Naive thymus-derived CD8-positive, alpha-beta T cell (primary cell): ENCODE measurements at places on chromosomes 1 and 21.

GRCh38 chr21:35724156-35724555 is 336.2 kb downstream of the SETD4 start:
- DNase-seq = no peak

DNA sequence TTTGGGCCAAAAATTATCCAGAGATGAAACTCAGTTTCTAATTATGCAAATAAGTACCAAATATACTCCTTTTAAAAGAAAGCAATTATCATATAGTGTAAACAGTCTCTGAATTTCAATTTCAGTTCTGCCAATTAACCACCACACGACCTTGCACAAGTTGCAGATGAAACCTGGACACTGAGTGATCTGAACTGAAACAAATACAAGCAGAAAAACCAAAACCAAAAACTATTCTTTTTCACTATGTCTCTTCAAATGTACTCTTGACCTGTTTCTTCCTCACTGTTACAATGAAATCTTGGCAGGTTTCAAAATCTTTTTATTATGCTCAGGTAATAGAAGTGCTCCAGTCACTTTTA is 79.2 kb downstream of the TYW3 start:
- DNase-seq = no peak

DNA sequence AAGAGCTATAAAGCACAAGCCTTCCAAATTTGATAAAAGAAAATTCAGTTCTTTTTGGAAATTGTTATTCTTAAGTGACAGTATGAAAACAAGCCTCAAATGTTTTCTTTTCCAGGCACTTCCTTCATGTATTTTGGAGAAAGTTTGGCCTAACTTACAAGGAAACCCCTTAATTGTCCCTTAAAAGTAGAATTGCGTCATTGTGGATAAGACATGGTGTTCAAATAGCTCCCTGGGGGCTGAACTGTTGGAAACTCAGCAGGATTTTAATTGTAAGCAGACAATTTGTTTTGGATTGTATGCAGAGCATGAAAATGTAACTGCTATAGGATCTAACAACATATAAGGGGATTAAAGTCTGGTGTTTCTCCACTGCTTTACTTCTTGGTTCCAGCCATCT is 35.4 kb upstream of the FGGY start:
- no peak for DNase-seq

DNA sequence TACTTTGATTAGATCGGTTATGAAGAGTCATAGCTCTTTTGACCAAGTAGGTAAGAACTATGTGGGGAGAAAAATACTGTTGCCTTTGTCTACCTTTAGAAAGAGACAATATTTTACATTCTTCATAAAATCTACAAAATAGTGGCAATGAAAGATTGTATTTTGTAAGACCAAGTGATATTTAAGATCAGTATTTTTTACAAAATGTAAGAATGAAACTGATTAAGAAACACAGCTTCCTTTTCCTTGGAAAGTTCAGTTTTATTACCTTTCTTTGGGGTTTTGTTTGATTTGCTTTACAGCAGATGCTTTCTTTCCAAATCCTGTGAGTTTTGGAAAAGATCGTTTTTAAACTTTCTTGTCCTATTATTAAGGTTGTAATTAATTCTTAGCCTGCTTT is 69.8 kb downstream of the SLC35A3 start:
- no peak for DNase-seq

GRCh38 chr1:39370602-39371001 is 120.8 kb upstream of the BMP8A start:
- DNase-seq = no peak

- peak; percentile 41 for DNase-seq
Observed at GRCh38 chr1:155127105-155127966, at the start of gene EFNA1. TSS of gene EFNA1 (plus strand) at chr1:155127876. CDS start at chr1:155127978, 102 bp downstream.

GRCh38 chr1:115912116-115912515 is 64.2 kb upstream of the SLC22A15 start:
- no peak for DNase-seq

GRCh38 chr1:160414881-160415280 is 14.5 kb downstream of the VANGL2 start:
- DNase-seq = no peak

DNA sequence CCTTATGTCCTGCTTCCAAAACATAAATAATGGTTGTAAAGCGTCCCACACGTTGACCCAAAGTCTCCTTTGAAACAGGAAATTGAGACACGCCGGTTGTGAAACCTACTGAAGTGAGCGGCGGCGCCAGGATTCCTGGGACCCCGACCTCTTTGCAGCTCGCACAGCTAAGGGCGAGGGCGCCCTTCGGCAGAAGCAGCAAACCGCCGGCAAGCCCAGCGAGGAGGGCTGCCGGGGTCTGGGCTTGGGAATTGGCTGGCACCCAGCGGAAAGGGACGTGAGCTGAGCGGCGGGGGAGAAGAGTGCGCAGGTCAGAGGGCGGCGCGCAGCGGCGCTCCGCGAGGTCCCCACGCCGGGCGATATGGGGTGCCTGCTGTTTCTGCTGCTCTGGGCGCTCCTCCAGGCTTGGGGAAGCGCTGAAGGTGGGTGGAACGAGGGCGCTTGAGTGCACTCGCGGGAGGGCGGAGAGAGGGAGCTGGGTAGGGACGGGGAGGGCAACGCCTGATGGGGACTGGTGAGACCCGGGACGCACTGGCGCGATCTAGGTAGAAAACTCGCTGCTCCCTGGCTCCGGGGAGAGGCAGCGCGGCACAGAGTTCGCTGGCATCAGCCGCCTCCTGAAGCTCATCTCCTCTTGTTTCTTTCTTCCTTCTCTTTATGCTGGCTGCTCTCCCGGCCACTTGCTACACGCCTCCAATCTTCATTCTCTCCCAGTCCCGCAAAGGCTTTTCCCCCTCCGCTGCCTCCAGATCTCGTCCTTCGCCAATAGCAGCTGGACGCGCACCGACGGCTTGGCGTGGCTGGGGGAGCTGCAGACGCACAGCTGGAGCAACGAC is at the start of gene CD1D:
TSS of gene CD1D (plus strand) at position 155 of the 836 bp plus-strand sequence. CDS start at position 362, 207 bp downstream.
- DNase-seq = no peak

DNA sequence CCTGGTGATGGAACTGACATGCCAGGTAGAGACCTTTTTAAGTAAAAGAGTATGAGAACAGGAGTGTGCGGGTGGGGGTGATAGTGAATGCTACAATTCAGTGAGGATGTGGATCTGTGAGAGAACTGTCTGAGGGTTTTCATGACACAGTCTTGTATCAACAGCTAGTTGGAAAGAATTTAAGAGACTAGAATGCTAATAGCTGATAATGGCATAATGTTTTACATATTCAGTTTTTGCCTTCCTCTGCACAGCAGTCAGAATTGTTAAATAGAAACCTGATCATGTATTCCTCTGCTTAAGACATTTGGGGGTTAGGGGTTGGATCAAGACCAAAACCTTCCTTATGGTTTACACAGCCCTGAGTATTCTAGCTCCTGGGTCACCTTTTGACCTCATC is 152.8 kb upstream of the ZRANB2 start:
- DNase-seq = no peak

DNA sequence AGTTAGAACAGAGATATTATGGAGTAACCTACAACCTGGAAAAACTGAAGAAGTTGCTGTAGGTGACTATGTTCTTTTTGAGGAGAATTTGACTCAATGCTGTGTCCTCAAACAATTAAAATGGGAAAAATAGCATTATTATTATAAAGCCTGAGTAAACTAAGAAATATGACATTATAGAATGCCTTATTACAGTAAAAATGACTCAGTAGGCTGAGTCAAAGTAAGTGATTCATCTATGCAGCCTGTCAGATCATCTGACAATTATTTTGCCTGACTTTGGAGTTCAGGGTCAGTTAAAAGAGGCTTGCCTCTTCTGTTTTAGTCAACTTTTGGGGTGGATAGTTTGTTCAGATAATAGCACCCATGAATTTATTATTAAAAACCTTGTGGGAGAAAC is 150.8 kb upstream of the PTGFR start:
- no peak for DNase-seq

- DNase-seq = no peak
Observed at GRCh38 chr1:160061369-160062229, 8.4 kb downstream of the KCNJ10 start.

DNA sequence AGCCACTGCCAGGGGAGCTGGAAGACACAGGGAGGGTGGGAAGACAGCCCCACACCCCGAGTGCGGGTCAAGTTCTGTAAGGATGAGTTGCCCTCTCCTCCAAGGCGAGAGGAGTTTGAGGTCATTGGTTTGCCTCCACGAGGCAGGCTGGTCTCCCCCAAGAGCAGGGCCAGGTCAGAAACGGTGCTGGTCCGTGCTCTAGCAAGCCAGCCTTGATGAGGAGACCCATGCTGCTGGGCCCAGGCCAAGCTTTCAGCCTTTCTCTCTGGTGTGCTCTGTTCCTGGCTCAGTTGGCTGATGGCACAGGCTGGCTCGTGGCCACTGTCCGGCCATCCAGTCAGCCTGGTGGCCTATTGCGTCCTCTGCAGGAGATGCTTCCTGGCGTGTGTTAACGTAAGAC is 12.0 kb upstream of the PCBP3 start:
- DNase-seq = no peak

- no peak for DNase-seq
Observed at GRCh38 chr1:204751883-204752687, 66.5 kb upstream of the LRRN2 start.

- no peak for DNase-seq
Observed at GRCh38 chr1:204255966-204256365, 42.2 kb upstream of the GOLT1A start.

GRCh38 chr1:220754212-220754917 is 6.2 kb downstream of the MTARC2 start:
- DNase-seq = no peak

DNA sequence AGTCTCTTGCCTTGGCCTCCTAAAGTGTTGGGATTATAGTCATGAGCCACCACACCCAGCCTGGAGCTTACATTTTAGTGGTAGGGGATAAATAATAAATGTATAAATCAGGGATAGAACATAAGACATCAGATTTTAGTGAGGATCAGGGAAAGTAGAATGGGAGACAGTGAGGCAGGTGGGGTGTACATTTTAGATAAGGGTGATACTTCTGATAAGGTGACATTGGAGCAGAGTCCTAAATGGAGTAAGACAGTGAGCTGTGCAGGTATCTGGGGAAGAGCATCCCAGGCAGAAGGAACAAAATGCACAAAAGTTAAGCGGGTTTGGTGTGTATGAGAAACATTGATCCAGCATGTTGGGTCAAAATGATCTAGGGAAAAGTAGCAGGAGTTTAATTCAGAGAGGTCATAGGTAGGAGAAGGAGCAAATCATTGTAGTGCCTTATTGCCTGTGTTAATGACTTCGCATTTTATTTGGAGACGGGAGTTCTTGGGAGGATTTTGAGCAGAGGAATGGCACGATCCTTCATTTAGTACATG is 11.1 kb downstream of the EPB41 start:
- DNase-seq = no peak

GRCh38 chr21:19286876-19287275 is 883.3 kb upstream of the TMPRSS15 start:
- no peak for DNase-seq

DNA sequence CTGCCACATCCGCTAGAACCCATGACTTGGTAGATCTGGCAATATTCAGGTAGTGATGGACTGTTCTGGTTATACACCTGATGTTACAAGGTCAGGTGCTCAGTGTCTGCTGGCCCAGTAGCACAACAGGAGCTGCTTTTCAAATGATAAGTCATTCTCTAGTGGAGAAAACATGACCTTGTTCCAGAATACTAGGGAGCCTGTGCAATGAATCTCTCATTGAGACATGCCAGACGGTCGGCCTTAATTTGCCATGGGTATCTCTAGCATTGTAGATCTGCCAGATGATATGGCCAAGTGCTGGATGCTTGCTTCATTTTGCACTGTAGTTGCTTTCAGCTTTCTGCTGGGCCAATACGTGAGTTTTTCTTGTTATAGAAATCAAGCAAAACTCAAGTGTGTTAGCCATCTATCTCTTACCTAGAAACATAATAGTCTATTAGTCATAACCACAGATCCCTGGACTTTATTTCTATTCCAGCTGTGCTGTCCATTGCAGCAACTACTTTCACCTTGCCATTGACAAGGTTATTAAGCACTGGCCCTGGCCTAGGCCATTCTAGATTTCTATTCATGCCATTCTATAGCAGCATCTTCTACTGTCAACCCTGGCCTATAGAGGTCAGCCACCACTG is 13.9 kb upstream of the CENPF start:
- DNase-seq = no peak

GRCh38 chr1:3515774-3516480 is 61.5 kb downstream of the ARHGEF16 start:
- no peak for DNase-seq

DNA sequence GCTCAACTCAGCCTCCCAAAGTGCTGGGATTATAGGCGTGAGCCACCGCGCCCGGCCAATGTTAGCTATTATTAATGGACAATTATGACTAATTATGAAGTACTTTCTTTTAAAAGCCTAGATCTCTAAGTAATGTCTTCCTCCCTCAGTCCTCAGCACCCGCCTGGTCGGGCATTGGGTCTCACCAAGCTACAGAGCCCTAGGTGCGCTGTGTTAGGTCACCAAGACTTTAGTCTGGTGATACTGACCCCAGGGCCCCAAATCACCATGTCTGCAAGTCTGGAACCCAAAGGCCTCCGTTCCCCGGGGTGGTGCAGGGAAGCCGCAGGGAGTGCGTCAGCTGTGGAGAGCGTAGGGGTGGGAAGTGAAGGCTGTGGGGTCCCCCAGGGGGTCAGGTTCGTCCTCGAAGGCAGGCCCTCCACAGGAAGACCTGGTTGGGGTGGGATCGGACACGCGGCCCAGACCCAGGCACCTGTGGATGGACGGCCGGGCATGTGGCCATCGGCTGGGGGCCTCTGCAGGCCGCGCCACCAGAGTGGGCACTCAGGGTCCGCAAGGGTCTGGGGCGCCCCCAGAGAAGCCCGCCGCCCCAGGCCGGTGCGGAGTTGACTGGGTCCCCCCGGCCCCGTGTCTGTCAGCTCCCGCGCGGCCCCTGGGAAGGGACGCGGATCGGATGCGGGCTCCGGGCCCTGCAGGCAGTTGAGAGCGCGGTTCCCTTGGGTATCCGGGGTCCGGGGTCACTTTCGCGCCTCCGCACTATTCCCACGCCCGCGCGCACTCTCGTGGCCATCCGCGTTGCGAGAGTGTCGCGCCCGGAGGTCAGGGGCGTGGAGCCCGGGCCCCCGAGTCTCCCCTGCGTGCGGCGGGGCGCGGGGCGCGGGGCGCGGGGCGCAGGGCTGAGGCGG is 710 bp upstream of the PDXK start:
- no peak for DNase-seq

- no peak for DNase-seq
Observed at GRCh38 chr21:19981938-19982337, 1016.3 kb upstream of the NCAM2 start.

DNA sequence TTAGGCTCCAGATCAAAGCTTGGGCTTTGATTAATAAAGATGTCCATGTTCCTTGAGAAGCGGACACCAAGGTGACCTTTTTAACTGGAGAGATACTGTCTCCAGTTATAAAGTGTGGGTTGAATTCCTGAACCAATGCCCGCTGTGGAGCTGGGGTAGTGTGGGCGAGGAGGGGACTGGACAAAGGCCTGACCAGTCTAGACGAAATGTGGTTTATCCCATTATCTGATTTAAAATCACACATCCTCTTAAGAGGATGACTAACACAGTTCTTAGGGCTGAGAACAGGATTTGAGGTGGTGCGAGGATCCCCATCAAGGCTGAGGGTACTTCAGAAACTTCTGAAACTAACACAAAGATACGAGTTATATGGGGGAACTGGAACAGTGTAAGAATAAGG is 84.5 kb upstream of the GCLM start:
- no peak for DNase-seq

GRCh38 chr1:231240531-231240882 is 505 bp upstream of the GNPAT start:
- no peak for DNase-seq

- no peak for DNase-seq
Observed at GRCh38 chr21:29481641-29482040, 182.9 kb downstream of the BACH1 start.

GRCh38 chr1:106517224-106517623 is 539.2 kb upstream of the PRMT6 start:
- no peak for DNase-seq

GRCh38 chr1:244801246-244801645 is 34.2 kb upstream of the COX20 start:
- DNase-seq = peak; percentile 79
